Left kidney (tissue), 8 donors: ENCODE measurements at places on chromosomes 1 and 21. TPM values are rescaled to one million over a fixed set of nuclear protein-coding genes. Genes with fewer than 3 reads are reported as not detected.

GRCh38 chr1:172990598-172991215, 60.0 kb downstream of the TNFSF18 start:
- no peak for DNase-seq

TMIGD3 gene
- 0.96 TPM for polyA plus RNA-seq

FNDC5 gene
- polyA plus RNA-seq: 44.6 TPM

- DNase-seq: no peak
Measured at GRCh38 chr1:77467021-77467595, 185.3 kb downstream of the AK5 start.

MPL gene
- 0.83 TPM for polyA plus RNA-seq

CNTN2 gene
- 0.95 TPM for polyA plus RNA-seq
